SJSA1 (cell line): ENCODE measurements at places on chromosomes 11 and 22. TPM values are rescaled to one million over a fixed set of nuclear protein-coding genes. Genes with fewer than 3 reads are reported as not detected.

DNA sequence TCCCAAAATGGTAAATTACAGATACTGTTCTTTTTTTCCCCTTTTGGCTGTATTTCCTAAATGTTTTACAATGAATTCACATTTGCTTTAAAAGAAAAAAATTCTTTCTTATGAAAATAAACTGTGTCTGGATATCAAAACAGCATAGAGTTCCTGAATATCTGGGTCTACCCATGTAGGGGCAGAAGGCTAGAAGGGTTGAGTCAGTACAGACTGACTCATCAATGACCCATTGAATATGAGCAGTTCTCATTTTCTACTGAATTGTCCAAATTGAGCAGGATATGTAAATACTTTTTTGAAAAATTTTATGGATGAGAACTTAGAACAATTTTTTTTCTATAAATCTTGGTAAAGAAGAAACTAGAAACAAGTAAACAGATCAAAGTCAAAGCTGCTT, 16.3 kb upstream of the C11orf87 start:
- no peak overlapping the region for H3K27ac ChIP-seq
- no peaks in the 10 kb centered on the region for H3K27me3 ChIP-seq
- peaks cover 7% of the 10 kb centered on the region for H3K4me1 ChIP-seq
- no peaks in the 10 kb centered on the region for H3K36me3 ChIP-seq

Gene POU2F3
- not detected in 2 replicates for total RNA-seq

- DNase-seq = no peak
- H3K36me3 ChIP-seq = no peaks in the 10 kb centered on the region; the same call in none of the 2 replicates
- no peak overlapping the region for H3K4me3 ChIP-seq
- H3K27ac ChIP-seq = no peak overlapping the region
- no peaks in the 10 kb centered on the region for H3K27me3 ChIP-seq
Measured at GRCh38 chr11:27650988-27651387, 49.3 kb downstream of the BDNF start.

- H3K36me3 ChIP-seq = peaks cover 15% of the 10 kb centered on the region
- peaks cover 55% of the 10 kb centered on the region for H3K4me1 ChIP-seq
- H3K27me3 ChIP-seq = no peaks in the 10 kb centered on the region
- H3K4me3 ChIP-seq = peak overlapping the region; percentile 58
- H3K27ac ChIP-seq = peak overlapping the region; percentile 72
Measured at GRCh38 chr11:2930704-2931419, 1.6 kb upstream of the PHLDA2 start.

Gene BBOX1
- total RNA-seq = not detected in 2 replicates

GRCh38 chr11:69459848-69460539, 21.5 kb upstream of the LINC01488 start:
- H3K36me3 ChIP-seq = no peaks in the 10 kb centered on the region
- H3K4me1 ChIP-seq = peaks cover 20% of the 10 kb centered on the region
- no peaks in the 10 kb centered on the region for H3K27me3 ChIP-seq
- no peak for DNase-seq
- no peak overlapping the region for H3K27ac ChIP-seq

DNA sequence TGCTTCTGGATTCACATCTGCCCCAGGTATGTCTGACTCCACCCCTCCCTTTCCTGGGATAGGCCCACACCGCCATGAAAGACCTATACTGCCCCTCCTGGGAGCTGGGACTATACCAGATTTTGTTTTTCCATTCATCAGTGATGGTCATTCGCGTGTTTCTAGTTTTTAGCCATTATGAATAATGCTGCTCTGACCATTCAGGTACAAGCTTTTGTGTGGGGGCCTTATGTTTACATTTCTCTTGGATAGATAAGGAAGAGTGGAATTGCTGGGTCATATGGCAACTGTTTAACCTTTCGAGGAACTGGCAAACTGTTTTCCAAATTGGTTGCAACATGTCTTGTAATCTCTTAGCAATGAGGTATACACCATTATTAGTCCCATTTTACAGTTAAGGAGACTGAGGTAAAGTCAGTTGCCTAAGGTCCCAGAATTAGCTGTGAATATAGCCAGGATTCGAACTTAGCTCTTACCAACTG, 1.2 kb upstream of the TBC1D10A start:
- H3K27me3 ChIP-seq = no peaks in the 10 kb centered on the region
- peaks cover 59% of the 10 kb centered on the region for H3K36me3 ChIP-seq
- no peak overlapping the region for H3K27ac ChIP-seq

DNA sequence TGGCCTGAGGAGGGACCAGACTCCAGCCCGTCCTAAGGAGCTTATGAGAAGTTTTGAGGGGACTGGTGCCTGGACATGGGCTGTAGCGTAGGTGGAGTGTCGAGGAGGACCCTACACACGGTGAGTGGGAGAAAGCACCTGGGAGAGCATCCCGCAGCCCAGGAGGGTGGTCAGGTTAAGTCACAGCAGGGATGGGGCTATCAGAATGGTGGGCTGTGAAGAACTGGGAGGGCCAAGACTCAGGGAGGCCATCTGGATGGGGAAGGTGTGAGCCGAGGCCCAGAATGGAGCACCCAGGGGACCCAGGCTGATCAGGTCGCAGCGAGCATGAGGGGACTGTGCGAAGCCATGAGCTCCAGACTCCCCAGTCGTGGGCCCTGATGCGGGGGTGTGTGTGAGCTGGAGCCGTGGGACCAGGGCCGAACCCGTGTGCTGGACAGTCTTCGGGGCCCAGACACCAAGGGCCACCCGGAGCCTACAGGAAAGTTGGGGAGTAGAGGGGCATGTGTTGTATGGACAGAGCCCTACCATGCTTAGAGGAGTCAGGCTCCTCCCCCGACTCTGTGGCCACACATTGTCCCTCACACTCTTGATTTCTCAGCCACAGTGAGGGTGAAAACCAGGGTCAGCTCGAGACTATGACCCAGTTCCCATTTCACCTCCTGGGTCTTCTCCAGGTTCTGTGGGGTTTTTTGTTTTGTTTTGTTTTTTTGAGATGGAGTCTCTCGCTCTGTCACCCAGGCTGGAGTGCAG, 54.3 kb downstream of the BCR start:
- peaks cover 45% of the 10 kb centered on the region for H3K4me1 ChIP-seq
- H3K27me3 ChIP-seq = no peaks in the 10 kb centered on the region
- H3K36me3 ChIP-seq = peaks cover 7% of the 10 kb centered on the region

DNA sequence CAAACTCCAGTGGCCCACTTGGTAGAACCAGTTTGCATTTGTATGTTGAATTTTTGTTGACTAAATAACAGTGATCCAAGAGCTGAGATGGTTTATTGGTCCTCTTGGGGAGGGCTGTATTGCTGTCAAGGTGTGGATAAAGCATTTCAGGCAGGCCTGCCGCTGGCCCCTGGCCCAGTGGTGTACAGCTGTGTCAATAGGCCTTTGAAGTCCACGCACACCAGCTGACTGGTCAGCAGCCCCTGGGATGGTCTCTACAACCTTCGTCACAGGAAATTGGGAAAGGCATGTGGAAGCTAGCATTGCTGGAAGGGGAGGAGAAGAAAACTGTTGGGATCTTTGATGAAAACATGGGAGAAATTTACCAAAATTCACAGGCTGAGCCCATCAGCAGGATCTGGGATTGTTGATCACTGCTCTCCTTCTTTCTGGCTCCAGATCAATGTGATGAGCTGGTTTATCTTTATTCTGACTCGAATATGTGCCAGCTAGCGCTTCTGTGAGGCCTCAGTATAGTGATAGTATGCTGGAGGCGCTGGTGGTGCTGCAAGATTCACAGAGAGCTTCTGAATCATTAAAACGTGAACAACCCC, 12.5 kb upstream of the E2F8 start:
- no peaks in the 10 kb centered on the region for H3K36me3 ChIP-seq
- no peak overlapping the region for H3K27ac ChIP-seq
- H3K4me3 ChIP-seq = no peak overlapping the region
- H3K27me3 ChIP-seq = no peaks in the 10 kb centered on the region
- no peak for DNase-seq

DNA sequence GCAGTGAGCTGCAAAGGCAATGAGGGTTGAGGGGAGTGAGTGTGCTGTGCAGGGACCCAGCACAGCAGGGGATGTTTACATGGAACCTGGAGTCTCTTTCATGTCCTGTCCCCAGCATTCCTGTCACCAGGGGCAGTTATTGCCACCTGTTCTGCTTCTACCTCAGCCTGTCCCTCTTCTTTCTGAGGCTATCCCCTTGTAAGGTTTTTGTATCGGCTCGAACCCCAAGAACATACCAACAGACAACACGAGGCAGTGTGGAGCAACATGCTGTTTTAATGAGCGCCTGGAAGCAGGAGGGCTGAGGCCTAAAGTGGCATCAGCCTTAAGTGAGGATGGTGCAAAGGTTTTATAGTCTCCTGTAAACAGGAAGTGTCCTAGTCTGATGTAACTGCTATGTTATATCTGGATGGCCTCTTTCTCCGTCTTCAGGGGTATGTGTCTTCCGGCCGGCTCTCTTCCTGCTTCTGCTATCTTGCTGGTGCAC, 3.9 kb downstream of the SCGB2A2 start:
- no peaks in the 10 kb centered on the region for H3K4me1 ChIP-seq
- peaks cover 3% of the 10 kb centered on the region for H3K27me3 ChIP-seq
- no peaks in the 10 kb centered on the region for H3K36me3 ChIP-seq
- H3K27ac ChIP-seq = no peak overlapping the region

GRCh38 chr11:102399189-102399588, 52.2 kb downstream of the BIRC2 start:
- H3K4me3 ChIP-seq = no peak overlapping the region
- DNase-seq = no peak
- H3K27me3 ChIP-seq = no peaks in the 10 kb centered on the region
- peaks cover 6% of the 10 kb centered on the region; the same call in 1 of the 2 replicates for H3K4me1 ChIP-seq

Gene MMP1
- 0.29 and 1.1 TPM in 2 replicates for total RNA-seq

- H3K36me3 ChIP-seq = no peaks in the 10 kb centered on the region
- DNase-seq = no peak
- H3K4me3 ChIP-seq = peak overlapping the region; percentile 48
- H3K27ac ChIP-seq = no peak overlapping the region
- peaks cover 15% of the 10 kb centered on the region for H3K4me1 ChIP-seq
Measured at GRCh38 chr11:287821-288477, 977 bp upstream of the PGGHG start.

Gene CHST1
- total RNA-seq = not detected in 2 replicates

DNA sequence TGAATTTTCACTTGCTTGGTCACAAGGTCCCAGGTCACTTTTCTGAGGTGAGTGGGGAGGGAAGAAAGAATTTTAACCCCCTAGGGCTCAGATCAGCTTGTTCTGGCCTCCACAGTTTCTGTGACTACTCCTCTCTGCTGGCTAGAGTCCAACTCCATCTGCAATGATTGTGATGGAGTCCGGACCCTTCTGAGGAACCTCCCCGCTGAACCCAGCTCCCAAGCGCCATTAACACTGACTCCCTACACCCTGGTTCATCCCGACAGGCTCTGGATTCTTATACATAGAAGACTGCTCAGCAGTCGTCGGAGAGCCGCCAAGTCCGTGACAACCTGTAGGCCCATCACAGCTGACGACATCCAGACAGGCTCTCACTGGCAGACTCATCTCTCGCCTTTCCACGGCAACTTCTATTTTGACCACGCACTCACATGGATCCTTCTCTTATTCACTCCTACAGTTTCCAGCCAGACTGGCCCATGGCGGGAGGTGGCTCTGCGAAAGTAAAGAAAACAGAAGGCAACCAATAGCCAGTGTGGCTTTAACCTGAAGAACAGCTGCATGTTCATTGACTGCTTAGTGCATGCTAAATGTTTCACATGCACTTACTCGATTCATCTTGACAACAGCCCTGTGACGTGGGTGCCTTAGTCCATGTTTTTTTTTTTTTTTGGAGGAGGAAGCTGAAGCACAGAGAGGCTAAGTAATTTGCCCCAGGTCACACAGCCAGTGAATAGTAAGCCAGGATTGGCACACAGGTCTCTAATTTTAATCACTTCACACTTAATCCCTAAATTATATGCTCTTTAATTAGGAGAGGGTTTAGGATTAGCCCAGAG, 68.0 kb upstream of the PRDM11 start:
- DNase-seq = no peak
- no peaks in the 10 kb centered on the region for H3K36me3 ChIP-seq
- H3K4me1 ChIP-seq = peaks cover 13% of the 10 kb centered on the region
- no peak overlapping the region for H3K4me3 ChIP-seq
- no peak overlapping the region for H3K27ac ChIP-seq

DNA sequence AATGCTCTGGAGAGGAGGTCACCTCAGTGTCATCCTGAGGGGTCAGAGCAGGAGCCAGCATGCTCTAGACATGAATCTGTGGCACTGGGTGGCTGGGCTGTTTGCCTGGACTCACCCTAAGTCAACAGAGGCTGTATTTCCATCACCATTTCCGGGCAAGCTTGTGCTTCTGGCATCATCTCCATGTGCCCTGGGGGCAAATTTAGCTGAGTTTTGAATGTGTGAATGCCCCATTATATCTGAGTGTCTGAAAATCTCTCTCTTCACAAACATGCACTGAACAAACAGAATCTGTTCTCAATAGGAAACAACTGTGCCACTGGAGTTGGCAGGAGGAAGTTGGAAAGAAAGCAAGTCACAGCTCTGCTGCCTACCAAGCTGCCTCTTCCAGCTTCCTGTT, 356.2 kb downstream of the GRM5 start:
- no peaks in the 10 kb centered on the region for H3K27me3 ChIP-seq
- H3K27ac ChIP-seq = no peak overlapping the region

DNA sequence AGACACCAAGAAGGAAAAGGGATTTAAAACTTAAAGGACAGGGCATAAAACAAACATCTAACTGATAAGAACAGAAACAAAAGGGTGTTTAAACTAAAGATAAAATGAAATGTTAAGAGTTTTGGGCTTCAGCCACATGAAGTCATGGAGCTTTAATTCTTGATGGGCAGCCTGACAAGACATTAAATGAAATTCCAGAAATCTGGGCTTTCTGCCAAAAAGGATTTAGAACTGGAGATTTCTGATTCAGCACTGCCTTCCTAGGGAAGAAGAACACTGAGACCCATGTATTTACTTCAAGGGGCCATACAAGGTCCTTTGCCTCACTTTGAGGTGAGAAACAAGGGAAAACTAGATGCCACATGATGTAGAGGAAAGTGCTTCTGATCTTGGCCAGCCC, 355.9 kb upstream of the RAG2 start:
- no peak for DNase-seq
- H3K27ac ChIP-seq = no peak overlapping the region
- H3K36me3 ChIP-seq = no peaks in the 10 kb centered on the region
- H3K4me3 ChIP-seq = no peak overlapping the region
- no peaks in the 10 kb centered on the region for H3K4me1 ChIP-seq

DNA sequence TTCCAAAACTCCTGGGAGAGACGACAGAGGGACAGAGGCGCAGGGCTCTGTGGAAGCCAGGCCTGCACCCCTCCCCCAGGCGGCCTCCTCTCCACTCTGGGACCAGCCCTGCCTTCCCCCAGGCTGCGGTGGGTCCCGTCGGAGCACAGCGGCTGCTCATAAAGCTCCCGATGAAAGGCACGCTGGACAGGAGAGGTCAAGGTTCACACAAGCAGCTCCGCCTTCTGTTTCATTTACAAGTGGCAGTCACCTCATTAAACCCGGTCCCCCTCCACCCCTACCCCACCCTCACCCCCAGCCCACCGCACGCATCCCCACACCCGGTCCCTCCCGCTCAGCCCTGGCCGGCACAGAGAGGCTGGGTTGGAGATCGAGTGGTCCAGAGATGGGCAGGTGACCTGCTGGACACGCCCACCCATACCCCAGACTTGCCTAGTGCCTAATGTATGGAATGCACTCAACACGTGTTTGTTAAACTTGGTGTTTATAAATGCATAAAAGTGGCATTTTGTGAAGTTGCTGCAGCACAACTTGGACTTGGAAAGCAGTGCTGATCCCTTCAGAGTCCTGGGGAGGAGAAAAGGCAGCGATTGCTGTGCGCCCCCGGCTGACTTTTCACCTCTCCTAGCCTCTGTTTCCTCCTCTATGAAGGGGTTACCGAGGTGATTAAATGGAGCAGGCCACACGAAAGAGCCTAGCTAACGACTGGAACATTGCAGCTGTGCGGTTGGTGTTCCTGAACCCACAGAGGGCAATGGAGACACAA, 26.0 kb downstream of the RPUSD4 start:
- H3K27me3 ChIP-seq = no peaks in the 10 kb centered on the region
- no peak overlapping the region for H3K27ac ChIP-seq
- no peaks in the 10 kb centered on the region for H3K4me1 ChIP-seq
- H3K4me3 ChIP-seq = no peak overlapping the region
- H3K36me3 ChIP-seq = no peaks in the 10 kb centered on the region
- DNase-seq = no peak
